ENCODE measurements at places on chromosomes 6 and 20.

- DNase-seq: no peak
These were observed 36.8 kb downstream of the HEBP2 start for GRCh38 chr6:138440758-138441357.

DNA sequence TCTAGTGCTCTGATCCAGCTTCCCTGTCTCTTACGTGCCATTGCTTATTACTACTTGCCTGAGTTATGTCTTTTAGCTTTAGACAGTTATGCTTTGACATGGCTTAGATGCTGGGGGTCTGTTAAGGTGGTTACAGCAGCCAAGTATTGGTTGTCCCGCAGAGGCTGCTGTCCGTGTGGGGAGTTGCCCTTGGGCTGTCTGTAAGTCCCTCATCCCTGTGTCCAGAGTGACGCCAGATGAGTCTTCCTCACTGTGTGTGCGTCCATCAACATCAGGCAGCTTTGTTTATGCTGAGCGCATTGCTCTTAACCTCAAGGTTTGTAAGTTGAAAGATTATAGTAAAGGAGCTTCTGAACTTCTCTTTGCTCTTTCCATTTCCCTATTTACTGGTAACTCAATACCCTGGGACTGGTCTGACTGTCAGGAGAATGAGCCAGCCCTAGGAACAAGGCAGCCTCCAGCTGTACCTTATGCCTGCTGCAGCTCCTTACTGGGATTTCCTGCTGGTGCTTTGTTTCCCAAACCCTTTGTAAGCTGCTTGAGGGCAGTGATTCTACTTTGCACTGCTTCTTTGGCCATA is 7.2 kb downstream of the FAM120B start:
- DNase-seq: no peak

DNA sequence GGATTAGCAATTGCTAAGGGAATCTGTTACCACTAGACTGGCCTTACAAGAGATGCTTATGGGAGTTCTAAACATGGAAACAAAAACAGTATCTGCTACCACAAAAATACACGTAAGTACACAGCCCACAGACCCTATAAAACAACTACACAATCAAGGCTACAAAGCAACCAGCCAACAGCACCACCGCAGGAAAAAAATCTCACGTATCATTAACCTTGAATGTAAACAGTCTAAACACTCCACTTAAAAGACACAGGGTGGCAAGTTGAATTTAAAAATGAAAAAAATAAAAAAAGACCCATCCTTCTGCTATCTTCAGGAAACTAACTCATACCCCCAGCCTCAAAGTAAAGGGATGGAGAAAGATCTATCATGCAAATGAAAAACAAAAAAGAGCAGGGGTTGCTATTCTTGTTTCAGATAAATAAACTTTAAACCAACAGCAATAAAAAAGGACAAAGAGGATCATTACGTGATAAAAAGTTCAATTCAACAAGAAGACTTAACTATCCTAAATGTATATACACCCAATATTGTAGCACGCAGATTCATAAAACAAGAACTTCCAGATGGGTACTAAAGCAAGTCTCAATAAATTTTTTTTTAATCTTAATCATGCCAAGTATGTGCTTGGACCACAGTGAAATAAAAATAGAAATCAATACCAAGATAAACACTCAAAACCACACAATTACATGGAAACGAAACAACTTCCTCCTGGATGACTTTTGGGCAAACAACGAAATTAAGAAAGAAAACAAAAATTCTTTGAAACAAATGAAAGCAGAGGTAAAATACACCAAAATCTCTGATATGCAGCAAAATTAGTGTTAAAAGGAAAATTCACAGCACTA is 52.3 kb downstream of the RNGTT start:
- no peak for DNase-seq

DNA sequence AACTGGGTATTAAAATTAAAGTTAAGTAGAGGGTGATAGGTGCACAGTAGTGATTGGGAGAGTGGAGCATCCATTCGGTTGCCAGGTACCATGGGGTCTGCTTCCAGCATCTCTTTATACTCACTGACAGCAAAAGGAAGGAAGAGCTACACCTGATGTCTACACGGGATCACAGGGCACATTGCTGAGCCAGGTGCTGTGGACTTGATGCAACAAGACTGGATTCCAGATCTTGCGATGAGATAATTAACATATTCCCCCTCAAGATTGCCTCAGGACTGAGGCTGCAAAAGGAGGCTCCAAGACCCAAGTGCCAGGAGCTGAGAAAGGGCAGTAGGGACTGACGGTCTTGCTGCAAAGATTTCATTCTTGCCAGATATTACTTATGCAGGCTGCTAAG is 72.6 kb downstream of the PXDC1 start:
- no peak for DNase-seq

Data from stimulated activated CD8-positive, alpha-beta memory T cell treated with anti-CD3 and anti-CD28 coated beads, Interleukin-7, amount 100 ng/mL, for 1 hour (primary cell).